Left lobe of liver (tissue), 2 donors: ENCODE measurements at places on chromosomes 3 and 15. TPM values are rescaled to one million over a fixed set of nuclear protein-coding genes. Genes with fewer than 3 reads are reported as not detected.

The CADPS gene
- total RNA-seq, result 0.10 TPM

The SHC4 gene
- total RNA-seq, result 0.15 TPM

DNA sequence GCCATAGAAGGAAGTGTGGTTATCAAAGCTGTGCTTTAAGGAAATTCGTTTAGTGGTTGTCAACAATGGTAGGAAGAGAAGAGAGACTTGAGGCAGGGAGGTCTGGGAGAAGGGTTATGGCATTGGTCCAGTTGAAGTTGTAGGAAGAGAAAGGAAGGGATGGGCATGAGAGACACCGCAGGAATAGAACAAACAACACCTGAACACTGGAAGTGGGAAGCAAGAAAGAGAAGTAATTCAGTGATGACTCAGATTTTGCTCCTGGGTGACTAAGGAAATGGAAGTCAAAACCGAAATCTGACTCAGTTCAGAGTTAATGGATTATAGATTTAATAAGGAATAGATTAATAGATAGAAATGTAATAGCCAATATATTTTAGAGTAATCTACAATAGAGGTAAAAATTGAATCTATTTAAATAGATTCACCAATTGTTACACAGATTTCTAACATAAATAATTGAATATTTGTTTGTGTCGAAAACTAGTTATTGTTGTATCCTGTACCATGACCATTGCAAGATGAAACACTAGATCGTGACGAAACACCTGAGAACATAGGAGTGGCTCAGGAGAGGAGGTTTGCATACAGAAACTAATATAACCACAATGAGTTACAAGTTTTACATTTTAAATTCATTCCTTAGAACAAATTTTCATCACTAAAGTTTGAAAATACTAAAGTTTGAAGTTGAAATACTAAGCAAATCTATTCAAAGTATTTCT lies 36.0 kb downstream of the THBS1 start:
- no peak for DNase-seq

The ENTPD3 gene
- not detected for total RNA-seq

DNA sequence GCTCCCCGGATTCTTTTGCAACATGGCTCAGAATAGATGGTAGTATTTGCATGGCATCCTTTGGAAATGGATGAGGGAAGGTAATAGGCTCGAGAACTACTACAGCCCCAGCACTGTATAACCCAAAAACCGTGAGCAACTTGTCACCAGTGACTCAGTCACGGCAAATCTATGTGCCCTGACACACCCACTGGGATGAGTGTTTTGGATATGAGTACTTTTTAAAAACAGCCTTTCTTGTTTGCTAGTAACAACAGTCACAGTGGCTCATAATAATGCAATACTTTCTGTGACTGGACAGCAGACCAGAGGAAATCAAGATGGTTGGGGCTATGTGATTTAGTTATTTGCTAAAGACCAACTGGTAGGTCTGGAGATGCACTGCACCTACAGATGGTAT lies 299.6 kb downstream of the ULK4 start:
- DNase-seq, result no peak

DNA sequence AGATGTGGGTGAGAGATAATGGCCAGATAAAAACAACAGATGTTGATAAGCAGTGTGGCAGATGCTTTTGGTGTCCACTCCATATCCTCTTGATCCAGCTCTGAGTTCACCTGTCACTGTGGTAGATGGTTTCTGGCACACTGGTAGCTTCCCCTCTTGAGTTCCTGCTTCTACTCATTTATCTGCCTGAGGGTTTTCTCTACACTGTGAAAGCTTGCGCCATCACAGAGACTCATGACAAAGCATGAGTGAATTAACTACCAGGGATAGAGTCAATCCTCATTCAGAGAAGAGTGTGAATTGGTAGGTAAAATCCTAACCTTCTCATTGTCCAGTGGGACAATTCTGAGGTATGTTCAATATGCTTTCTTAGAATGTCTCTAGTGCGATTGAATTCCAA lies 50.0 kb upstream of the ARHGEF26 start:
- no peak for DNase-seq

DNA sequence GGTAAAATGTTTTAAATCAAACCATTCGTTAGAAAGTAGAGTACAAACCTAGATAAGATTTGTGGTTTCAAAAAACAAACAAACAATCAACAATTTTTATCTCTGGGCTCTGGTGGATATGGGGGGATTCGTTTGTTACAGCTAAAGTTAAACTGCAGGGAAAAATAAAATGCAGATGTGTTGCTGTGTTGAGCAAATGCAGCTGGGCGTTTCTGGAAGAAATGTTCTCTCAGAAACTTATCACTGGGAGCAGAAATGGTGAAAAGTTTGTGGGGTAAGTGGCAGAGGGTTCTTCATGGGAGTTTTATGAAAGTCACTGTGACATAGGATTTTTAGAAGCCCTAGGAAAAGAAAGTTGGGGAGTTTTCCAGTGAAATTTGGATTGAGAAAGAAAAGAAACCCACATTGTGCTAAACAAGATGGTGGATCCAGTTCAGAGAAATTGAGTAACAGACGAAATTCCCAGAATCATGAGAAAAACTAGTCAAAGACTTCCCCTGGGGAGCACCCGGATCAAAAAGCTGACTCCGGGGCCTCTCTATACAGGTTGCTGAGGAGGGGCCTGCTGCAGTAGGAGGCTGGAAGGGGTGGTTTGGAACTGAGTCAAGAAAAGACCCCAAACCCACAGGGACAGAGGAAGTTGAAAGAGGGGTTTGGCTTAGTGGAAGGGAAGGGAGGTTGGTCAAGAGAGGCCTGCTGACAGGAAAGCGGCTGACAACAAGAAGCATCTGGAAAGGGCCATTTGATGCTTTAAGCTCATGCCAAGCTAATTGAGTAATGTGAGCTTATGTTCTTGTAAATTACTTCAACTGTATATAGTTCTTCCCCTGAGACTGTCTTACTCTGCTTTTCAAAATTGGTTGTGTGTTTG lies 108.7 kb downstream of the RARB start:
- no peak for DNase-seq

The CHRNB4 gene
- not detected for total RNA-seq

The ADAMTS17 gene
- 22.4 TPM for total RNA-seq
